ENCODE measurements at places on chromosomes 4 and X.

- DNase-seq, result no peak
Measured at GRCh38 chr4:71006203-71006907, 12.9 kb downstream of the DCK start.

GRCh38 chrX:81957900-81958545, 756.1 kb downstream of the SH3BGRL start:
- no peak for DNase-seq

- no peak for DNase-seq
Measured at GRCh38 chr4:83851261-83852084, 315.6 kb downstream of the GPAT3 start.

GRCh38 chr4:26424153-26424552, 66.1 kb downstream of the CCKAR start:
- no peak for DNase-seq

- DNase-seq, result no peak
Measured at GRCh38 chr4:159283696-159284095, 180.8 kb downstream of the RAPGEF2 start.

DNA sequence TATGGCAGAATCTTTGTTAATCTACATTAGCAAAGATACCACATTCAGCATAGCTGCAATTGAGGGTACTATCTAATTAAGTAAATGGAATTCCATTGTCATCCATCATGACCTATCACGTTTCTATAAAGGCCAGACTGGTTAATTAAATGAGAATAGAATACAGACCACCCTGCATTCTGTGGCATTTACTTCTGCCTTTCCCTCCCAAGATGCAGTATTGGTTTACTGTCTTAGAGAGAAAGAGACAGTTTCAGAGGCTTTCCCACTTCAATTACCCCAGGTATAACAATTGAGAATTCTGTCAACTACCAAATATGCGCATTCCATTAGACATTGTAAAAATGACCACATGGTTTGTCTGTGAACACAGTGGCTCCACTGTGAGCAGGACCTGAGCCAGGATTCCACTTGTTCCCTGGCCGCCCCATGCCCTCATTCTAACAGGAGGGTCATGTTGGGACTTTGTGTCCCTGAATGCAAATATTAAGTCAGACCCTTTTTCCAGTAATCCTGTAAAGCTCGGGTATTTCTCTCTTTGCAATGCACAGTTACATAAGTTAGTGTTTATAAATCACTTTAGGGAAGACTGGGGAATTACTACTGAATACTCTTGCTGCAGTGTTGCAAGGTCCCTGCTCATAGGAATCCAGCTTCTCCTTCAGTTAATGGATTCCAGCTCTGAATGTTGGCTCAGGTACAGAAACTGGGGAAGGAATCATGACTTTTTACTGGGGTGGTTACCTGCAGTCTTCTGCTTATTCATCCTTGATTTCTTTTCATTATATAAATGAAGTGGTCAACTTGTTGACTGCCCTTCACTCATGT, 261.0 kb downstream of the PDGFC start:
- DNase-seq, result no peak

DNA sequence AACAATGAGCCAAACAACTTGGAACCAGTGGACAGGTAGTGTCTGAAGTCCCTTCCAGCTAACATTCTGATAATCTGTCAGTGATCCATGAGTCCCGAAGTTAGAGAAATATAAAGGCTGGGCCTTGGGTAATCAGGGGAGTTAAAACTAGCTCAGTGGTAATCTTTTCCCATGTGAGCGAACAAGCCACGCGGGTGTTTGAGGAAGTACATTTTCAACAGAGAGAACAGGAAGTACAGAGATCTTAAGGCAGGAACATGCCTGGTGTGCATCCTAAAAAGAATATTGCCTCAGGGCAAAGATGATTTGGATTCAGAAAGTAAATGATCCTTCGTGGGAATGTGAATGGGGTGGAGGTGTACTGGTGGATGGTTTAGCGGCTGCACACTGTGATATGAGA, 42.9 kb downstream of the FNIP2 start:
- DNase-seq, result no peak

- no peak for DNase-seq
Measured at GRCh38 chr4:79170077-79170476, 155.8 kb downstream of the NAA11 start.

GRCh38 chrX:18875256-18875878, 108.5 kb downstream of the PHKA2 start:
- DNase-seq, result no peak

GRCh38 chr4:168515222-168516011, 18.6 kb downstream of the PALLD start:
- DNase-seq, result no peak
